Suprapubic skin (tissue), 4 donors: ENCODE measurements at places on chromosomes 1 and 21. TPM values are rescaled to one million over a fixed set of nuclear protein-coding genes. Genes with fewer than 3 reads are reported as not detected.

UBE2U gene
- total RNA-seq: not detected

DNA sequence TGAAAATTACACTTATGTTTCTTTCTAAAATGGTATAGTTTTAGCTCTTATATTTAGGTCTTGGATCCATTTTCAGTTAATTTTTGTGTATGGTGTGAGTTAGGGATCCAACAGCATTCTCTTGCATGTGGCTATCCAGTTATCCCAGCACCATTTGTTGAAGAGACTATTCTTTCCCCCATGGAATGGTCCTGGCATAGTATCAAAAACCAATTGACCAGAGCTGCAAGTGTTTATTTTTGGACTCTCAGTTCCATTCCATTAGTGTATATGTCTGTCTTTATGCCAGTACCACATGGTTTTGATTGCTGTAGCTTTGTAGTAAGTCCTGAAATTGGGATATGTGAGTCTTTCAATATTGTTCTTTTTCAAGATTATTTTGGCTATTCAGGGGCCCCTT is 14.3 kb downstream of the TTLL10 start:
- no peak overlapping the region for H3K4me3 ChIP-seq
- no peak overlapping the region for H3K27ac ChIP-seq
- no peaks in the 10 kb centered on the region for H3K36me3 ChIP-seq
- no peaks in the 10 kb centered on the region for H3K4me1 ChIP-seq
- H3K27me3 ChIP-seq: no peaks in the 10 kb centered on the region

DNA sequence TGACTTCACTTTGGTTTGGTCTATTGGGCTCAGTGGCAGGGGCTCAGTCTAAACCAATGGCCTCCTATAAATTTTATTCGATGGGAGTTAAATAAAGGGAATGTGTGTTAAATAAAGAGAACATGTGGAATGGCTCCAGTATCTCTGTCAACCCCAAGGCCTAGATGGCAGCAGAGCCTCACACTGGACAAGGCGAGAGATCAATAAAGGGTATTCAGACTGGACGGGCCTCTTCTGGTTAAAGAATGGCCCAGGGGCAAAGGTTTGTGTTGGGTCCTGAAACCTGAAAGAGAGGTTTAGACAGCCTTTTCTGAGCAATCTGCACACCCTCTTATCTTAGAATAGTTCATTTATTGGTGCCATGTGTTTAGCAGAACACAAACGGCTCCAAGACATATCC is 34.7 kb downstream of the SH3BP5L start:
- no peaks in the 10 kb centered on the region for H3K36me3 ChIP-seq
- H3K27me3 ChIP-seq: no peaks in the 10 kb centered on the region
- no peak for DNase-seq
- H3K4me1 ChIP-seq: peaks cover 5% of the 10 kb centered on the region

- no peaks in the 10 kb centered on the region for H3K36me3 ChIP-seq
- DNase-seq: peak; percentile 94
- peak within 1 kb of the TSS; percentile 68 for H3K4me3 ChIP-seq
Measured at GRCh38 chr1:91021686-91022517, at the start of gene ZNF644. Gene ZNF644 (minus strand): TSS chr1:91022035. CDS start chr1:90982353, 39,682 bp downstream.

GRCh38 chr1:41673378-41673777 is 188.9 kb upstream of the EDN2 start:
- H3K4me3 ChIP-seq: no peak overlapping the region
- no peak overlapping the region for H3K27ac ChIP-seq
- H3K36me3 ChIP-seq: no peaks in the 10 kb centered on the region

DNA sequence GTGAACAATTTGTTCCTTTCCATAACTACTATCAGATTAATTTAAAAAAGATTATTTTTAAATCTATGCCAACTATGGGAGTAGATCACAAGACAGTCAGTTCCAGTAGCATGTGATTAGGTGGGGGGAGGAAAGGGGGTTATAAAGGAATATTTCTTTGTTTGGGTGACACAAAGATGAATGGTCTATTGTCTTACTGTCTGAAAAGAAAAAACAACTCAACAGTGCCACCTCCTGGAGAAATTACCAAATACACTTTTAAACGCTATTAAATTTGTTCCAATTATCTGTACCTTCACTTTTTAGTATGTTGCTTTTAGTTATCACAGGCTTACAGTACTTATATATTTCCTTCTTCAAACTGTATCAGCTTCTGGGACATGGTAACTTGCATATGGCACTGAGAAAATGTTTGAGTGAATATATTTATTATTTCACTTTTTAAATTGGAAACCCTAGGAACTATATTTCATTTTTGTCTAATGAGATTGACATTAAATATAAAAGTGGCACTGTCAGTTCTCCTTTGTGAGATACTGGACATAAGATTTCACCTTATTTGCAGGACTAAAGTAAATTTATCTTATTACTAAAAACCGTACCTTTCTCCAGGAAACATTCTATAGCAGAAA is 1.7 kb upstream of the SORT1 start:
- DNase-seq: no peak
- H3K4me3 ChIP-seq: no peak overlapping the region
- H3K27me3 ChIP-seq: no peaks in the 10 kb centered on the region
- peaks cover 37% of the 10 kb centered on the region for H3K4me1 ChIP-seq
- peaks cover 35% of the 10 kb centered on the region for H3K36me3 ChIP-seq

DNA sequence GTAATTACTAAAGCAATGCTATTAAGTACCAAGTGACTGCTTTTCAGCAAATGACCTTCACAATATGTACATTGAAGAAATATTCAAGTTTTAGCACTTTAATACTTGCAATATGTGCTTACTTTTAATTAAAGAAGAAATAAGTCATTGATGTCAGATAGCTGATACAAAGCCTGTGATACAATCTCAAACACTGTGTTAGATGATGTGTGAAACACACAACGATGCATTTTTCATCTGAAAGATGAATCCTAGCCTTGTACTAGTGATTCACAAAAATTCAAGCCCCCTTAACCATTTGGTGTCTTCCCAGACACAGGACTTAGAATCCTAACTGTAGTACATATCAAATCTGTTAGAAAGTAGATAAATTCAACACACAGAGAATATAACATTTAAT is 724.1 kb upstream of the ADAMTS5 start:
- DNase-seq: no peak
- no peak overlapping the region for H3K27ac ChIP-seq
- H3K36me3 ChIP-seq: no peaks in the 10 kb centered on the region
- no peak overlapping the region for H3K4me3 ChIP-seq

GRCh38 chr1:41344708-41345159 is 16.5 kb upstream of the FOXO6 start:
- H3K27ac ChIP-seq: no peak overlapping the region
- peak; percentile 6 for DNase-seq
- no peaks in the 10 kb centered on the region for H3K27me3 ChIP-seq
- no peaks in the 10 kb centered on the region for H3K36me3 ChIP-seq

- peak overlapping the region; percentile 66 for H3K27ac ChIP-seq
- no peaks in the 10 kb centered on the region for H3K27me3 ChIP-seq
- H3K4me3 ChIP-seq: no peak overlapping the region
- peaks cover 11% of the 10 kb centered on the region for H3K4me1 ChIP-seq
- no peak for DNase-seq
- H3K36me3 ChIP-seq: no peaks in the 10 kb centered on the region
Measured at GRCh38 chr1:185535621-185536020, 198.6 kb upstream of the HMCN1 start.

GRCh38 chr1:46643368-46643775 is 24.8 kb downstream of the ATPAF1 start:
- H3K27ac ChIP-seq: no peak overlapping the region
- H3K36me3 ChIP-seq: peaks cover 35% of the 10 kb centered on the region
- no peaks in the 10 kb centered on the region for H3K4me1 ChIP-seq

DNA sequence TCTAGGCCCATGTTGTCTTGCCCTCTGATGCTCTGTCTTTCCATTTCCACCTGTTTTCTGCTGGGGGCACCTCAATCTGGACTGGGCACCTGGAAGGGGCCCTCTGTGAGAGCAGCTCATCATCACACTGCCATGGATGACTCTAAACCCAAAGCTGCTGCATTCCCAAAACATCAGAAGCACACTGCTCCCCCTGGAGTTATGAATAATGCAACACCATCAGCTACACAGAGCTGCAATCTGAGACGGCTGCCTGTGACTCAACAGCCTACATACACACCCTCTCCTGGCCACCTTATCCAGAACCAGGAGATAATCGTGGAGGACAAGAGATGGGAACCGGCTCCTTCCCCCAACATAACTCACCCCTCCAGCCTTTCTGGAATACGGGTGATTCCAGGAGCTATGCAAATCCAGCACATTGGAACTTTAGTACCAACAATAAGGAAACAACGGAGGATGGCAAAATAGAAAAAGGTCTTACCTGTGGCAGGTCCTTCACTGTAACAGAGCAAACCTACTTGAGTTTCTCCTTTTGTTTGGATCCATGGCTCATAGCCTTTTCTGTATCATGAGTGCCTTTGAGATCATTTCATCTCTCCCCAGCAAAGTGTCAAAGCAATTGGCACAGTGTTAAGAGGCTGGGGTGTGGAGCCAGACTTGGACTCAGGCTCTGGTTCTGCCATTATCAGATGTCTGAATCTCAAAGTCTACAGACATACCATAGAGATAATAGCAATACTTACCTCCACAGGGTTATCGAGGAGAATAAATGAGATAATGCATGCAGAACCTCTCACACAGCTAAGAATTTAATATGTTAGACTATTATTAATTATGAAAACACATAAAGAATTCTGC is 29.3 kb downstream of the AK2 start:
- H3K27ac ChIP-seq: peak overlapping the region; percentile 31
- no peaks in the 10 kb centered on the region for H3K27me3 ChIP-seq
- peaks cover 76% of the 10 kb centered on the region for H3K4me1 ChIP-seq
- peaks cover 12% of the 10 kb centered on the region for H3K36me3 ChIP-seq
- no peak for DNase-seq
- no peak overlapping the region for H3K4me3 ChIP-seq

GRCh38 chr21:23593582-23593981 is 2013.7 kb downstream of the MRPL39 start:
- no peak overlapping the region for H3K4me3 ChIP-seq
- H3K36me3 ChIP-seq: no peaks in the 10 kb centered on the region
- H3K27ac ChIP-seq: no peak overlapping the region
- DNase-seq: no peak
- H3K27me3 ChIP-seq: no peaks in the 10 kb centered on the region
- no peaks in the 10 kb centered on the region for H3K4me1 ChIP-seq
